ENCODE measurements at places on chromosomes 4 and X.

- DNase-seq = no peak
Measured at GRCh38 chrX:53440621-53441517, 6.7 kb upstream of the HSD17B10 start.

- DNase-seq = no peak
Measured at GRCh38 chrX:10972706-10973105, 138.4 kb upstream of the HCCS start.

DNA sequence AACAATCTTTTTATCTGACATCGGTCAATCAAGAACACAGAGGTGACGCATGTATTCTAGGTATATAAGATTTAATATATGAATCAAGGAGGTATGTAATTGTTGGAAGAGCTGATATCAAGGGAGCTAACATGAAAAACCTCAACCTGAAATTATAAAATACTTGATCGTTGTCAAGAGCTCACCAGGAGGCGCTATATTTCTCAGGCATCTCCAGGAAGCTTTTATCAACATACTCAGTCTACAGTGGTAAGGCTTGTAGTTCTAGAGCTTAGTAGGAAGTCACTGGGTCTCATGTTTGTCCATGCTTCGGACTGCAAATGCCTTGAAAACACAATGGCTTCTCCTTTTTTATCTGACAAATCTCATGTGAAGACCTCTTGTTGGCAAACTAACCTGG lies 156.1 kb downstream of the GRXCR1 start:
- no peak for DNase-seq

DNA sequence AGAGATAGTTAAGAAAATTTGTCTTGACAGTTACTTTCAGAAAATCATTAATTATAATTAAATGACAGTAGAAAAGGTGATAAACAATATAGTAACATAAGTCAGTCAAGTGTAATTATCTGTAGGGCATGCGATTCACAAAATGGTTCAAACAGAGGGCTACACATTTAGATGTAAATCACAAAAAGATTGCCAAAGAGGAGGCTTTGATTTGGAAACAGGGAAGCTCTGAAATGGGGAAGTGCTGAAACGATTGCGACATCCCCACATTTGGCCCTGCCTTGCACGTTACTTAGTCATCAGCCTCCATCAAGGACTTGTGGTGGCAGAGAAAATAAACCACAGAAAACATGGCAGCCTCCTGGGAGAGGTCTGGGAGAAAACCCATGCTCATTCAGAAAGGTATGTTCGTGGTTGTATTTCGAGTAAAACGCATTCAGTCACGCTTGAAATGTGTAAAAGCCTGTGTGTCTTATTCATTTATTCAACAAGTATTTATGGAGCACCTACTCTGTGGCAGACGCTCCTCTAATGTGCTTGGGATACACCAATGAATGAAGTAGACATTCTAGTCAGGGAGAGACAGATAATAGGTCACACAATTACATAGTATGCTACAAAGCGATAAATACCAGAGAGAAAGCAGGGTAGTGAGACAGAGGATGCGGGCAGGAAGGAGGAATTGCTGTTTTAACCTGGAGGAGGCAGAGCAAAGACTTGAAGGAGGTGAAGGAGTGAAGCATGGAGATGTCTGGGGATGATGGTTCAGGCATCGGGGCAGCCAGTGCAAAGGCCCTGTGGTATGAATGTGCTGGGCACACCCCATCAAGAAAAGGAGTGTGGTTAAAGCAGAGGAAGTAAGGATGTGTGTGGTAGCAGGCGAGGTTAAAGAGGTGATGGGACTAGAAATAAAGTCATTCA lies 7.8 kb downstream of the RBM47 start:
- no peak for DNase-seq

GRCh38 chr4:15003891-15004738 lies 1.8 kb downstream of the CPEB2 start:
- DNase-seq = peak; percentile 62

DNA sequence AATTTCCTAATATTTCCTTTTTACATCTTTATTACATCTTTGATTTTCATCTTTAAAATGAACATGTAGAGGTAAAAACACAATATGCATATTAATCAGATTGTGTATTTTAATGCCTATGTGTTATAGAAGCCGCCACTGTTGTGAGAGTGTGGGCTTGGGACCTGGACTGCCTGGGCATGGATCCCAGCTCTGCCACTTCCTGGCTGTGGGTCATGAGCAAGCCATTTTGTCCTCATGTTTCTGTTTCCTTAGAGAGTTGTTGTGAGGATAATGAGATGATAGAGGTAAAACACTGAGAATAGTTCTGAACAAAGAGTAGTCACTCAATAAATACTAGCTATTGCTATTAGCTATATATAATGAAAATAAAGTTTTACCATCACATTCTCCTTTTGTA lies 38.4 kb upstream of the SCOC start:
- DNase-seq = no peak

- DNase-seq = no peak
Measured at GRCh38 chrX:49725923-49726904, 30.4 kb upstream of the PAGE1 start.

GRCh38 chrX:11427453-11428071 lies 134.3 kb downstream of the AMELX start:
- DNase-seq = peak; percentile 8

DNA sequence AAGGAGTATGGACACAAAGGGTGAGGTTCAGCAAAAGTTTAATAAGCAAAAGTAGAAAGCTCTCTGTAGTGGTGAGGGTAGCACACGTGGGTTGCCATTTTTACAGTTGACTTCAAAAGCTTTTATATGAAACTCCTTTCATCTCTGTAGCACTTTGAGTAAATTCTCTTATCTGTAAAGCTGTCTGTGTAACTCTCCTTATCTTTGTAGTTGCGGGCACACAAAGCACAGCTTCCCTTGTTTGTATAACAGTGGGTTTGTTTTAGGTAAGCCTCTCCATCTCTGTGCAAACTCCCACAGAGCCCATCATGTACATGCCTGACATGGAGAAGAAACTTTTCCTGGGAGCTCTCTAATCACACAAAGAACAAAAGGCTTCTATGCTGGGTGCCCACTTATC lies 325.9 kb upstream of the PABPC5 start:
- no peak for DNase-seq

GRCh38 chr4:107900508-107900907 lies 30.8 kb upstream of the CYP2U1 start:
- no peak for DNase-seq

- no peak for DNase-seq
Measured at GRCh38 chr4:88204882-88205281, 46.4 kb upstream of the ABCG2 start.

DNA sequence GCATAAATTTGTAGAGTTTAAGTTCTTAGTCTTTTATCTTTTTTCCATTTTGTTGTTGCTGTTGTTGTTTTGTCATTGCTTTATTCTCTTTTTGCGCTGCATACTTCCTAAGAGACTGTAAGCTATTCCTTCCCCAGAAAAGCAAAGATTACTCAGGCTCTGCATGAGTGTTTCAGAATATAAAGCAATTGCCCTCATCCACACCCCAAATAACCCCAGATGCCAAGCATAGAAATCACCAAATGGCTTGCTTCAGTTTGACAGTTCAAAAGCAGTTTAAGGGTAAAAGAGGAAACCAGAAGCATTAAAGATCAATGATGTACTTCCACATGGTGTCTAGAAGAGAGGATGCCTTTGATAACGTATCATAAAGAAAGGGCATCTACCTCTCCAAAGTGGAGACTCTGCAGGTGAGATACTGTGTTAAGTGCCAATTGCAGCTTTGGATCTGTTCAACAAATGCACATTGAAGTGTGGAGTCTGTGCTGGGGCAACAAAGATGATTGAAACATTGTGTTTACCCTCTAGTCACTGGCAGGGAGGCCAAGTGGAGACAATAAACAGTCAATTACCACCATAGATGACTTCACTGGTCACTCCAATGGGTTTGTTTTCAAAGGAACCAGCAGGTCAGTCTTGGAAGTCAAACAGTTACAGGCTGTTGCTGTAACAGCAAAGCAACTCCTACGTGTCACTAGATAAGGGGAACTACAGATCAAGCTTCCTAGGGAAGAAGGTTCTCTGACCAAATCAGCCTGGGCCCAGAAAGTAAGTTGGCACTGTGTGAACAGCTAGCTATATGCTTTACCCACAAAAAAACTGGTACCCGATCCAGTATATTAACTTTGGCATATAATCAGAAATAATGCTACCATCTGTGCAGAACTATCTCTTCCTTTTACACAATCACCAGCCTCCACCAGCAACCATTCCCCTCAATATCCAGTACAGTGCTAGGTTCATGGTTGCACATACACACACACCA lies 40.6 kb upstream of the IL21 start:
- no peak for DNase-seq

GRCh38 chr4:81257816-81258215 lies 42.8 kb upstream of the PRKG2 start:
- DNase-seq = no peak

DNA sequence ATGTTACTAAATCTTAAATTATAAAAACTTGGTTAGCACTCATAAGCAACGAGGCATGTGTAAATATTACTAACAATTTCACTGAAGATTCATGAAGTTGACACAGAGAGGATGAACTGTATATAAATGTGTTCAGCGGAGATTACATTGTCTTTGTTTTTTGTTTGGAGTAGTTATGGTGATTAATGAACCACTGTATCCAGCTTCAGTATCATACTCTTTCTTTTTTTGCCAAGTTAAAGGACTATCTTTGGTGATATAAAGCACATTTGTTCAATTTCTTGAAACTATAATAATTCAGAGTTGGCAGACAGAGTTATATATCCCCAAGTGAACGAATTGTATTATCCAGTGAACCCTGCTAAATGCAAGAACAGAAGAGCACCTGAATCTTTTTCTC lies 497.6 kb downstream of the CCSER1 start:
- DNase-seq = no peak

- no peak for DNase-seq
Measured at GRCh38 chrX:82649645-82650044, 858.4 kb upstream of the POU3F4 start.

DNA sequence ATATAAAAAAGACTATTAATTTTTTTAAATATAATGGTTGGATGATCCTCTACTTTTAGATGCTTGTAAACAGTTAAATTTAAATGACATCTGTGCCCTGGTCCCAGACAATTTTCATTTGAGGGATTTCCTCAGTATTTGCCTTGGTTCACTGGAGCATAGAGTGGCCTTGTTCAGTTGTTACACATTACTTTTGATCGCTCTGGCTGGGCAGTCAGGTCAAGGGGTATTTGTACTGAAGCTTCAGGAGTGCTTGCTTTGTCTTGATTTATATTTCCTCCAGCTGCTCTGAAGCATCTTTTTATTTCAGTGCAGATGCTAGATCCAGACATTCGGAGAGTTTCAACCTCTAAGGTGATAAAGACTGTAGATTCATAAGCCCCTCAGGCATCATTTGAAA lies 50.0 kb downstream of the COMMD8 start:
- no peak for DNase-seq

- DNase-seq = no peak
Measured at GRCh38 chr4:3409571-3410091, 32.1 kb upstream of the HGFAC start.

- DNase-seq = no peak
Measured at GRCh38 chr4:113468165-113469022, 293.1 kb downstream of the CAMK2D start.

- DNase-seq = no peak
Measured at GRCh38 chr4:151407018-151407417, 2.0 kb upstream of the FHIP1A start.

GRCh38 chrX:130285069-130285620 lies 16.4 kb upstream of the ZNF280C start:
- DNase-seq = no peak

GRCh38 chrX:70336767-70337166 lies 46.9 kb downstream of the KIF4A start:
- no peak for DNase-seq

- DNase-seq = no peak
Measured at GRCh38 chr4:26721685-26722084, 137.8 kb downstream of the TBC1D19 start.

- no peak for DNase-seq
Measured at GRCh38 chrX:72576141-72576894, 3.7 kb upstream of the HDAC8 start.

DNA sequence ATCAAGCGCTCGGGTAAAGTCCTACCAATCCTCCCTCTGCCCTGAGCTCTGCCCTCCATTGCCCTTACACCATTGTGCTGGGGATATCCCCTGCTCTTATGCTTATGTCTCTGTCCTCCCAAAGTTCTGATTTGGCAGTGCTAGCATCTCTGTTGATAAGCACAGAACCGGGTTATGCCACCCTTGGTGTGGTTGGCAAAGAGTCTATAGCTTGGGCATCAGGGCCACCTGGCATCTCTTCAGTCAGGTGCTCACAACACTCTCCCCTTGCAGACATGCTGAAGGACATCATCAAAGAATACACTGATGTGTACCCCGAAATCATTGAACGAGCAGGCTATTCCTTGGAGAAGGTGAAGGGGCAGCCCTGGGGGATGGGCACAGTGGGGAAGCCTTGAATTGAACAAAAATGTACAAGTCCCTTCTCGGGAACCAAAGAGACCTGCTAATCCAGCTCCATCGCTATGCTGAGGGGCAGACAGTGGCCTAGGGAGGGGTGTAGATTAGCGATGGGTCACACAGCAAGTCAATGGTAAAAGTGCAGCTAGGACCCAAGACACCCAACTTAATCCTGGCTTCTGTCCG lies 3.8 kb downstream of the MAGED2 start:
- DNase-seq = no peak

DNA sequence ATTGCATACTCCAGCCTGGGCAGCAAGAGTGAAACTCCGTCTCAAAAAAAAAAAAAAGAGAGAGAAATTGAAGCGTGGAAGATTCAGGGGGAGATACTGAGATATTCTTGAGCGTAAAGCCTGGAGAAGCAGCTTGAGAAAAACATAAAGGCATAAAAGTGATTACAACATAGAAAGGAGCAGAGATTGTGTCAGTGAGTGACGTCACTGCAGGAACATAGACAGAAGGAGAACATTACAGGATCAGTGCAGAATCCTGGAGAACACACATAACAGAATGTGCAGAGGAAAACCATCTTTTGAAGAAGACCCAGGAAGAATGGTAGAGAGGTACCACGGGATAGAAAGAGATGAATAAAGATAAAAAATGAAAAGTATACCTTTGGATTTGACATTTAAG lies 147.0 kb downstream of the APBB2 start:
- no peak for DNase-seq

- DNase-seq = no peak
Measured at GRCh38 chr4:145816091-145816490, 122.5 kb downstream of the ZNF827 start.

DNA sequence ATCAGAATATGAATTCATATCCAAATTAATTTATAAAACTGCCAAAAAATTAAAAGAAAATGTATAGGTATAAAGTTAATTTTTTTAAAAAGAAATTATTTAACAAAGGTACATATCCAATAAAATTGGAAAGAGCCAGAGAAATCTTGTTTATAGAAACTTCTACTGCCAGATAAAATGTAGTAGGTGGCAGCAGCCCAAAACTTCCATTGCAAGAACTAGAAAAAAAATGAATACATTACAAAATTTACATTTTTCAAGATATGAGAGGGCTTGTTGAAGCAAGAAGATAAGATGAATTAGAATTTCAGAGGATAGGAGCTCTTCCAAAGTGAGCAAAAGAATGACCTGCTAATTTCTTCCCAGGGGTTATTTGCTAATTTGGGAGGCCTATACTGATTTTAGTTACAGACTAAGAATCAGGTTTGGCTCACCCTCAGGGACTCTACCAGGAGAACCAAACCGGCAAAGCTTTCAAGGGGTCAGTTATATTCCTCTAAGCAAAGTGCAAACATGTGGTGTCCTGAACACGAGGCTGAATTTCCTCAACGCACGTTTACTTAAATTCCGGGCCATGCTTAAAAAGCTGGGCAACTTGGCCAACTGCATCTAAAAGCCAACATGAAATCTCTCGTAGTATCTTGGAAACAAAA lies 17.5 kb downstream of the ANKRD50 start:
- no peak for DNase-seq

- DNase-seq = no peak
Measured at GRCh38 chr4:187598196-187598595, 397.4 kb upstream of the ZFP42 start.
